Kasumi-1 (cell line): ENCODE measurements at places on chromosomes 2 and 18.

DNA sequence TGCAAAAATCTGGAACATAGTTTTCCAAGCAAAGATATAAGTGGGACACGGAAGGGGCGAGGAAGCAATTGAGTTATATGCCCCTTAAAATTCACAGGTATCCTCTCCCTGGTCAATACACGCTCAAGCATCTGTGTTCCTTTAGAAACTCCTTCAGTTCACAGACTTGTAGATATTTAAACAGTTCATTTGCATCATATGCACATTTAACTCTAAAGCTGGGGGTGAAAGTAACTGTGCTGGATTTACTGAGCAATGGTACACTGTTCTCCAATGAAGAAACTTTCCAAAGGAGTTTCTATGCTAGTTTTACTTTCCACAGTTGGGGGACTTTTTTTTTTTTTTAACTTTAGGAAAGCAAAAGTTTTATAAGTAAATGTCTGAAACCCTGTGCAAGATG is 293.0 kb upstream of the TNP1 start:
- DNase-seq, result no peak

- DNase-seq, result no peak
Observed at GRCh38 chr2:134336352-134336751, 82.5 kb downstream of the MGAT5 start.

DNA sequence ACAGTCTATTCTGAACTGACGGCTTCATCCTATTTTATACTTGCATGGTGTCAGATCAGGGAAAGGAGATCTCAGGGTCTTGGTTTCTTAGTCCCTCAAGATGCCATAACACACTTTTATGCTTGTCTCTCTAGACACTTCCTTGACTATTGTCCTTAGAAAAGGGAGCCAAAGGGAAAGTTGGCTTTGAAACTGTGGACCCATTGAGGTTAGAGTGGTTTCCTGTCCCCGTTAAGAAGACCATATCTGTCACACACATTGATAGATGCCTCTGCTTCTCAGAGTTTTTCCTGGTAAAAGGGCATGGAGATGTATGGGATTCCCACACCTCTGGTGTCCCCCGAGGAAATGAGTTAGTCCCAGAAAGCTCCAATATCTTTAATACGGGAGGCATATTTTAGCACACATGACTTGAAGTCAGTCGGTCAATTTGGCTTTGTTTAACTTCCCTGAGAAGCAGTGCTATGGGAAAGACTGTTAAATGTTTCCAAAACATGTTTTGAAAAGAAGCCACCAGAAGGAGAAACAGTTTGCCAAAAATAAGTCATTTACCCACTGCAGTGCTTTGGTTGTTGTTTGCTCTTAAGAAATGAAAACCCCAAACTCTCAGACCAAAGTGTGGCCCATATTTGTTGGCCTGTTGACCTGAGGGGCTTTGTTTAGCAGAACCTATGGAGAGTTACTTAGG is 133.4 kb upstream of the CXCR4 start:
- DNase-seq, result peak; percentile 26

DNA sequence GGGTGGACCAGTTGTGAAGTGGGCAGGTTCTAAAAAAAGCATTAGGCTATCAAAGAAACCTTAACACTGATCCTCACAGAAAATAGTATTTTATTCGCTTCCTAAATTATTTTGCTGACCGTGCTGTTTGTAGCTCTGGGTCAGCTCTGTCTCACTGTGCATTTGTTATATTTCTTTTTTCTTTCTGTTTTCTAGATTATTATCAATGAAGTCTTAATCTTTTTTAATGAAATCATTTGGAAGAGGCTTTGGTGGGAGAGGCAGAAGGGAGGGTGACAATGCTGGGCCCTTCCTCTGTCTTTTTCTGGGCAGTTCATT is 213.6 kb downstream of the PTGR3 start:
- DNase-seq, result no peak

GRCh38 chr2:218872645-218873358 is 7.8 kb upstream of the WNT10A start:
- no peak for DNase-seq

- no peak for DNase-seq
Observed at GRCh38 chr2:98480598-98480997, 35.9 kb downstream of the INPP4A start.

- DNase-seq, result peak; percentile 8
Observed at GRCh38 chr18:8706791-8707555, 1.6 kb downstream of the MTCL1 start.

DNA sequence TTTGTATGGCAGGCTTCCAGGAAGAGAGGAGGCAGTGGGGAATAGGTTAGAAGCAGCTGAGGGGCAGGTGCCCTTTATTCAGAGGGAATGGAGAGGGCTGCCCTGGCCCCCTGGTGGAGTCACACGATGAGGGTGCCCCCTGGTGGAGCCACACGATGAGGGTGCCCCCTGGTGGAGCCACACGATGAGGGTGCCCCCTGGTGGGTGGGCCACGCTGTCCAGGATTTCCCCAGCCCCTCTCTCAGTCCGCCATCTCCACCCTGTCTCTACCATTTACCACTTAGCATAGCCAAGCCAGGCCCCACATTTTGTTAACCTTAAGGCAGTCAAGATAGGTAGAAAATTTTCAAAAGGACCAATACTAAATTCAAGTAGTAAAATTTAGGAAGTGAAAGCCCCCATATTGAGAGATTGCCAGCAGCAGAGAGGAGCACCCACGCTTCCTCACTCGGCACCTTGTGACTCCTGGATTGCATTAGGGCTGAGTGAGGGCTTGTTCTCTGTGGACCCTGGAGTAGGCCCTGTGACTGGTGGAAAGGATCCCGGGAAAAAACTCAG is 10.4 kb upstream of the FAM228A start:
- DNase-seq, result peak; percentile 18

GRCh38 chr2:69993048-69993565 is 31.7 kb upstream of the ASPRV1 start:
- DNase-seq, result no peak

DNA sequence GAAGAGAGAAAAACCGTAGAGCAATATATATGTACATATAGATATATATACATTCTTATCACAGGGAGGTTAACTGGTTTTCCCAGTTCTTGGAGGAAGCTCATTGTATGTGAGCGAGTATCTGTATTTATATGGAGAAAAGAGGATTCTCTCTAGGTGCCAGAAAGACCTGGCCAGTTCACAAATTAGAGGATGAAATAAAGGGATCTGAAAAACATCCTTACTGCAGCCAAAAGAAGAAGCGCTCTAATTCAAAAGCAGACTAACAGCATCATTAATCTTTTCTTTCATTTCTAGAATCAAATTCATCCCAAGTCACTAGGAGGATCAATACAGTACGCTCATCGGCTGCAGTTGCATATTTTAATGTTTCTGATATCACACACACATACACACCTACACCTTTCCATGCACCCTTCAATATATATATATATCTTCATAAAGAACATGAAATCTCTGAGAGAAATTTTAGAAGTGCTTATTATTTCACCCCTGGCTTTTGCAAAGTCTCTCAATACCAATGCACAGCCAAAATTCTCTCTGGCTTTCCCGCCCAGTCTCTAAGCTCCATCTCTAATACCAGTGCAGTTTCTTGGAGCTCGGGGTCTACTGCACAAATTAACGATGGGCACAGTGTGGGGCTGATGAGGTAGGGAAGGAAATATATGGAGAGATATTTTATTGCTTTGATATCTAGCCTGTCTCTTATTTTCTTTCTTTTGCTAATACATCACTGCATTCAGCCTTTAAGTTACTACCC is 731 bp downstream of the NRXN1 start:
- no peak for DNase-seq

DNA sequence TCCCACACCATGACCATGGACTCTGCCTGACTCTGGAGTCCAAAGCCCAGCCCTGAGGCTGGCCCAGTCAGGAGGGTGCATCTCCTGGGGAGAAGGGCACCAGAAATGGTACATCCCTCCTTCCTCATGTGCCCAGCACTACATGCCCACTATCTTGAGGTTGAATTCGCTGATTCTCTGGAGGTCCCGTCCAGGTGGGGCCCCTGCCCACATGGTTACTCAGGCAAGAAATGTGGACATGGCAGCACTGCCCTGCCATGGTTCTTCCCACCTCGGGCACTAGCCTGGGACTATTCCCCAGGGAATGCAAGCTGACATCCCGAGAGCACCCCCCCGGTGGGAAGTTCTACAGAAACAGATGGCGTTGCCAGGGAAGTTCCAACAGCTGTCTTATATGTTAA is 15.3 kb upstream of the HES6 start:
- no peak for DNase-seq

DNA sequence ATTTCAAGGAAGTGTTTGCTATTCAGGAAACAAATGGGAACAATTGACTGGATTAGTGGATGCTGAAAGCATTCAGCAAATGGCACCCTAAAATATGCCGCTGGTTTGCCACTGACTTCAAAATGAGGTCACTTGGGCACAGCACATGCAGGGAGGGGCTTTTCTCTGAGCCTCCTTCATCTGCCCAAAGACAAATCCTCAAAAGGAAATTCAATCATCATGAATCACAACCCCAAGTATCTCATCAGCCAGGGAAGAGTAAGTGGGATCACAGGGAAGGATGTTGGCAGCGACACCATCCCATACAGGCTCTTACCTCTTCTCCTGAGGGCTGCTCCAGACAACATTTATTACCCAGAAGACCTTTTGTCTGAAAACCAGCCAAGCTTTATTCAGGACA is 14.4 kb upstream of the SP140L start:
- no peak for DNase-seq

- DNase-seq, result no peak
Observed at GRCh38 chr18:77072566-77072965, 60.0 kb downstream of the MBP start.

GRCh38 chr2:195057001-195057400 is 600.0 kb upstream of the SLC39A10 start:
- no peak for DNase-seq

DNA sequence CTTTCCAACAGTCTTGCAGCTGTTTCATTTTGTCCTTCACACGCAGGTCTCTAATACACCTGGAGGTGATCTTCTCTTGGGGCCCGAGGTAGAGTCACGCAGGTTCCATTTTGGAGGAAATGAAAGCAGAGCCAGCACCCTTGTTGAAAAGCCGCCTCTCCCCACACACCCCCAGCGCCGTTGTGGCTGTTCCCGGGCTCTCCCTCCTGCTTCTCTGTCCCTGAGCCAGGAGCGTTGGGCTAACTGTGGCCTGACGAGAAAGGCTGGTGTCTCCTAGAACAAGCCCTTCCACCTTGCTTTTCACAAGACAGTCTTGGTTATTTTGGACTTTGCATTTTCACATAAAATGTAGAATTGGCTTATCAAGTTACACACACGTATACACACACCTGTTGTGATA is 16.3 kb downstream of the SNED1 start:
- no peak for DNase-seq
